ENCODE measurements at places on chromosomes 3 and 15.

- DNase-seq, result peak; percentile 40
These were observed 512.5 kb downstream of the AGBL1 start for GRCh38 chr15:86591994-86592735.

DNA sequence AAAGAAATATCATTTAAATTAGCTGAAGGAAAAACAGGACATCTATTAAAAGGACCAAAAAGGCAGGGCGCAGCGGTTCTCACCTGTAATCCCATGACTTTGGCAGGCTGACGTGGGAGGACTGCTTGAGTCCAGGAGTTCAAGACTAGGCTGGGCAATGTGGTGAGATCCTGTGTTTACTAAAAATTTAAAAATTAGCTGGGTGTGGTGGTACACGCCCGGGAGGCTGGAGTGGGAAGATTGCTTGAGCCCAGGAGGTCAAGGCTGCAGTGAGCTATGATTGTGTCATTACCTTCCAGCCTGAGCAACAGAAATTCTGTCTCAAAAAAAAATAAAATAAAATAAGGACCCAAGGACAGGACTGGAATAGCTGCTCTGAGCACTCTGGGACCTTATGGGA is 16.2 kb upstream of the HERC1 start:
- DNase-seq, result no peak

GRCh38 chr15:66744610-66745279 is 42.7 kb downstream of the SMAD6 start:
- no peak for DNase-seq

- DNase-seq, result no peak
These were observed 388.7 kb upstream of the CFAP20DC start for GRCh38 chr3:59438492-59438891.

DNA sequence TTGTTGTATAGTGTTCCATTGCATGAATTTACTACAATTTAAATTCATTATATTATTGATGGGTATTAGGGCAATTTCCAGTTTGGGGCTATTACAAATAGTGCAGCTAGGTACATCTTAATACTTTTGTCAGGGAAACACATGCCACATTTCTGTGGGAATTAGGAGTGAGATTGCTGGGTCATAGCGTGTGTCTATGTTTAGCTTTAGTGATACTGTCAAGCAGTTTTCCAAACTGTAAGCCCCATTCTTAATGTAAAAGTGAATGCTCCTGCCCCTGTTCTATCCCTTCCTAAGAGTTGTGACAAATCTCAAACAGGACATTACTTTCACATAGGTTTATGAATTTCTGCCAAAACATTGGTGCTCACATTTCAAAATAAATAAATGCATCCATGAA is 184.5 kb upstream of the ANKRD28 start:
- no peak for DNase-seq

DNA sequence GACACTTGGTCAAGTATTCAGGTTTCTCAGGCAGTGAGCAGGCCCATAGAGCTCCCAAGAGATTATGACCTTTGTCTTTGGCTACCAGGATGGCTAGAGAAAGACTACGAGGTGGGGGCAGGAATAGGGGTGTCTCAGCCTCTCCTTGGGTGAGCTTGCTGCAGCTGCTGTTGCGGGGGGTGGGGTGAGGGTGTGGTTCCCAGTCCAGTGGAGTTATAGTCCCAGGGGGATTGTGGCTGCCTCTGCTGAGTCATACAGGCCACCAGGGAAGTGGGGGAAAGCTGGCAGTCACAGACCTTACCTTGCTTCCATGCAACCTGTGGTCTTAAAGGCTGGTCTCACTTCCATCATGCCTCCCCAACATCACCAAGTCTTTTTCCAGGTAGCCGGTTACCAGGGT is 31.7 kb downstream of the ATP2C1 start:
- no peak for DNase-seq

DNA sequence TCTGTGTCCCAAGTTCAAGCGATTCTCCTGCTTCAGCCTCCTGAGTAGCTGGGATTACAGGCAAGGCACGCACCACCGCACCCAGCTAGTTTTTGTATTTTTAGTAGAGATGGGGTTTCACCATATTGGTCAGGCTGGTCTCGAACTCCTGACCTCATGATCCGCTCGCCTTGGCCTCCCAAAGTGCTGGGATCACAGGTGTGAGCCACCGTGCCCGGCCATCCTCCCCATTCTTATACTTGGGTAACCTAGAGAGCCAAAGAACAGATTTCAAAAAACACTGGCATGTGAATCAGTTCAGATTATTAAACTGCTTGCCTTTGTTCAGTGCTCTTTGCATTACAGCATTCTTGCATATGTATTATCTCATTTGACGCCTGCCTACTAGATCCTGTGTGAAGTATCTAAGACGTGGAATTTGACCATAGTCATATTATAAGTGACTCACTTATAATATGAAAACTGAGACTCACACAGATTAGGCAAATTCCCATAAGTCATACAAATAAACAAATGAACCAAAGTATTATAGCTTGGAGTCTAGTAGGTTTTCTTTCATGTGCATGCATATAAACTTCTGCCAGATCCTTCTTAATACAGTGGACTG is 123.5 kb downstream of the UNC13C start:
- DNase-seq, result no peak

GRCh38 chr3:157111518-157111917 is 48.4 kb downstream of the CCNL1 start:
- no peak for DNase-seq

DNA sequence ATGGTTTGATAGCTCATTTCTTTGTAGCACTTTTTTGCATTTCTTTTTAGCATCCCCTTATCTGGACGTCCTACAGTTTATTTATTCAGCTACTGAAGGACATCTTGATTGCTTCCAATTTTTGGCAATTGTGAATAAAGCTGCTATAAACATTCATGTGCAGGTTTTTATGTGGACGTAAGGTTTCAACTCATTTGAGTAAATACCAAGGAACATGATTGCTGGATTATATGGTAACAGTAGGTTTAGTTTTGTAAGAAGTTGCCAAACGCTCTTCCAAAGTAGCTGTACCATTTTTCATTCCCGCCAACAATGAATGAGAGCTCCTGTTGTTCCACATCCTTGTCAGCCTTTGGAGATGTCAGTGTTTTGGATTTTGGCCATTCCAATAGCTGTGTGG is 29.5 kb upstream of the ACTL6A start:
- DNase-seq, result no peak

DNA sequence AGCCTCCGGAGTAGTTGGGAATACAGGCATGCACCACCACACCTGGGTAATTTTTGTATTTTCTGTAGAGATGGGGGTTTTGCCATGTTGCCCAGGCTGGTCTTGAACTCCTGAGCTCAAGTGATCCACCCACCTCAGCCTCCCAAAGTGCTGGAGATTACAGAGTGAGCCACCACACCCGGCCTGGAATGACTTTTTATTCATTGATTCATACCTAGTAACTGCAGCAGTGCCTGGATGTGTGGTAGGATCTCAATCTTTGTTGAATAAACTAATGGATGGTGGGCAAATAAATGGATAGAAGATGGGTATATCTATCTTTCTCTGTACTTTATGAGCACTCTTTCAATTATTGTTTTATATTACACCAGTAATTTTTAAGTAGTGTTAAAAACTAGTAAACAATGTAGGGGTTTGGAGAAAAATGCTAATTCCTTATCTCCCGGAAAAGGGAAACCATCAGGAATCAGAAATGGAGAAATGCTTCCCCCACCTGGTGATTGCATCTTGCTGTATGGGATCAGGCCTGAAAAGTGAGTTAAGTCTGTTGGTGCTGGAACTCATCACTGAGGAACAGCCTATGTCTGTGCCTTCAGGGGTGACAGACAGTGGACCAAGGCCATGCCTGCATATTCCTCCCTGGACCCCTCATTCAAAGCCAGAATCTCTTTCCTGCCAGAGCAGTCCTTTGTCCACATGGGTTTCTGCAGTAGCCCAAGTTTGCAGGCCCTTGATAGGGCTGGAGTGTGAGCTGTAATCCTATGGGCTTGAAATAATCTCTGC is 161.0 kb upstream of the CTDSPL start:
- no peak for DNase-seq
